Gastroesophageal sphincter (tissue), 4 donors: ENCODE measurements at places on chromosomes 1 and 21.
A peak's percentile ranks its signal among the peaks of the same experiment; 100 is the strongest.

DNA sequence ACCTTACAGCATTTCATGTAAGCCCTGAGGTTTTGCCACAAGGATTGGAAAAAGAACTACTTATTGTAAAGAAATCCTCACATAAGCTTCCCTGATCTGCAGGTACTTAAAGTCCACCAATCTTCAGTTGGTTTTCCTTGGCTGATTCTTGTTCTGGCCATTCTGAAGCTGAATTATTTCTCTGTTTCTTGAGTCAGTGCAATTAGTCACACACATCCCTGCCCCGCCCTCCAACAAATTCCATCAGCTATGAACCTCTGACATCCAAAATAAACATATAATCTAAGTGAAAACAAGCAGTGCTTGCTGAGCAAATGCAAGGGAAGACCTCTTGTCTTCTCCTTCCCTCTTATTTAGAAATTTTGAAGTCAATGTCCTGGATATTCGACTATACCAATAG is 8.2 kb upstream of the FNDC7 start:
- no peak for ATAC-seq

DNA sequence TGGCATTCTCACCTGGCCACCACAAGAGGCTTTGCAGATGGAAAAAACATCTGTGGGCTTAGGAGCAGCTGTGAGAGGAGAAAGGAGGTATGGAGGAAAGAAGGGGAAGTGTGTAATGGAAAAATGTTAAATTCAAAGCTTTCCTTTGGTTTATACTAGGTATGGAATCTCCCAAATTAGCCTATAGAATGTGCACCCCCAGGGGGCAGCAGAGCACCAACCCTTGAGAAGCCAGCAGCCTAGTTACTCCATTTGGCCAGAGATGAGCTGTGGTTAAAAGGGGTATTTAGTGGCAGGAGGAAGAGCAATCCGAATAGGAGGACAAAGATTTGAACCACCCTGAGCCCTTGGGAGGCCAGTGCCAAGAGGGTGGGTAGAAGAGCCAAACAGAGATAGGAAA is 97.5 kb upstream of the CTTNBP2NL start:
- no peak for ATAC-seq

DNA sequence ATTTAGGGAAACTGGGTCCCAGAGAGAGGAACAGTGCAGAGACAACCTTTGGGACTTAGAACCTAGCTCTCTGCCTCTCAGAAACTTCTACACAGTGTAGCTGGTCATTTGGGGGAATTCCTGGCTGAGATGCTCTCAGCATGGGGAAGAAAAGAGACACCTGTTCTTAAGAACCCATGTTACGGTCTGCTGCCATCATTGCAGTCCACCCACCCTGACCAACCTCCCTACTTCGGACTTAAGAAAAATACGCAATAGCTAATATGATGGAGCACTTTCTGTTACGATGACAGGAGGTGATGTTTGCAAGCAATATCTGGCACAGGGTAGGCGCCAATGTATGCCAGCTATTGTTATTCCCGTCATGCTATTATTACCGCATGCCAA is 177.9 kb downstream of the IGSF21 start:
- no peak for ATAC-seq

DNA sequence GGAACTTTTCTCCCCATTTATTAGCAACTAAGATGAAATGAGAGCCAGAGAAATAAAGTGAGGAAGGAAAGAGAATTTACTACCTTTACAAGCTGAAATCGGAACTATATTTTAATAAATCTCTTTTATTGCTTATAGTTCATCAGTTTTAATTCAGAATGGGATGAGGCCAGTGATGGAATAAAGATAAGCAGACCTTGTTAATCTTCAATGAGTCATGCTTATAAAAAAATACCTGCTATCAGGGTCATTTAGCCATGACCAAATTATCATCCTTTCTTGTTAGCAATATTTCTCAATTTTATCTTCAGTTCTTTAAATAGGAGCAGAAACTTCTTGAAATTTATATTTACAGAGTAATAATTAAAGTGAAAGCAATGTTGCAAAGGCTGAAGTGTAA is 26.1 kb downstream of the RGS4 start:
- no peak for ATAC-seq

- ATAC-seq: no peak
Observed at GRCh38 chr1:212683357-212683722, 16.3 kb downstream of the BATF3 start.

- peak; percentile 64 for ATAC-seq
Observed at GRCh38 chr1:76868154-76868882, 1.0 kb downstream of the ST6GALNAC5 start.

GRCh38 chr1:12709696-12710095 is 6.2 kb upstream of the AADACL3 start:
- no peak for ATAC-seq

DNA sequence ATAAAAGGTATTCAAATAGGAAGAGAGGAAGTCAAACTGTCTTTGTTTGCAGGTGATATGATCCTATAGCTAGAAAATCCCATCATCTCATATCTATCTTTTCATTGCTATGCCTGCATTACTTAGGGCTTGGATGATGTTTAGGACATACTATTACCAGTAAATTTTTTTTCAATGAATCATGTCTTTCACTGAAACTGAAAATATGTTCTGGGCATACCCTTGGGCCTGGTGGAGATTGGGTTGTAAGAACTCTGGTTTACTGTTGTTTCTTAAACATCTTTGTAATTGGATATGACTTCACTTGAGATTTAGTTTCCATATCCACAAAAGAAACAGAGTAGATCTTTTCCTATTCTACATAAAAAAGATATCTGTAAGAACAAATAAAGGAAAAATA is 502.2 kb upstream of the PRMT6 start:
- no peak for ATAC-seq

GRCh38 chr1:185603158-185603557 is 131.0 kb upstream of the HMCN1 start:
- ATAC-seq: no peak

DNA sequence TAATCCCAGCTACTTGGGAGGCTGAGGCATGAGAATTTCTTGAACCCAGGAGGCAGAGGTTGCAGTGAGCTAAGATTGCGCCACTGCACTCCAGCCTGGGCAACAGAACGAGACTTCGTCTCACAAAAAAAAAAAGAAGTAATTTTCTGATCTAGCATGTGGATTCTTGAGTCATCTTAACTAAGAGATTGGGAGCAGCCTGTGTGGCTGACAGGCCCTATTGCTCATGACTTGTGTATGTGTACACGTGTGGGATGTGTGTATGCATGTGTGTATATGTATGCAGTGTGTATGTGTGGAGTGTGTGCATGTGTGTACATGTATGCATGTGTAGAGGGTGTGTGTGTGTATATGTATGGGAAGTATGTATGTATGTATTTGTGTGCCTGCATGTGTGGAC is 29.5 kb downstream of the DOP1B start:
- ATAC-seq: no peak

DNA sequence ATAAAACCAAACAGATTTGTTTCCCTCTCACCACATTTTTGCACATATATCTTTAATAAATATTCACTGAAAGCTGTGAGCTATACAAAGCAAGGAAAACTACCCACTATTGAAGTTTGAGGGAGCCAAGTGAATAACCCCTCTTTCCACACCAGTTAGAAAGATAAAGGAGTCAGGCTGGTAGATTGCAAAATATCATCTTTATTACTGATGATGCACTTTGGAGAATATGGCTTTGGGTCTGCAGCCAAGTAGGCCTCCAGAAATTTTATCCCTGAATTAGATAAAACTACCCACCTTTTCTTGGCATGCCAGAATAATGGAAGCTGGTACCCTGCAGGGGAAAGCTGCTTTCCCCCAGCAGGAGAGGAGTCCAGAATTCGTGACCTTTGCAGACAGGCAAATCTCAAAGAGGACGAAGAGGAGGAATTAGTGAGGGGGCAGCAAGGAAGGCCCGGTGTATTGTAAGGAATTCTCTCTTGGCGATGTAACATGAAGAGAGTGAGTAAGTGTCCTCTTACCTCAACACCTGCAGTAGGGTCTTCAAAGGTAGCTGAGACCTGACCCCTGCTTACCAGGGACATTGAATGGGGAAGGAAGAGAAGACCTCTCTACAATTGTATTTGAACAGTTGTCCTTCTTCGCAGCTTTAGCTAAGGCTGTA is 84.7 kb downstream of the LRRC8D start:
- ATAC-seq: no peak

DNA sequence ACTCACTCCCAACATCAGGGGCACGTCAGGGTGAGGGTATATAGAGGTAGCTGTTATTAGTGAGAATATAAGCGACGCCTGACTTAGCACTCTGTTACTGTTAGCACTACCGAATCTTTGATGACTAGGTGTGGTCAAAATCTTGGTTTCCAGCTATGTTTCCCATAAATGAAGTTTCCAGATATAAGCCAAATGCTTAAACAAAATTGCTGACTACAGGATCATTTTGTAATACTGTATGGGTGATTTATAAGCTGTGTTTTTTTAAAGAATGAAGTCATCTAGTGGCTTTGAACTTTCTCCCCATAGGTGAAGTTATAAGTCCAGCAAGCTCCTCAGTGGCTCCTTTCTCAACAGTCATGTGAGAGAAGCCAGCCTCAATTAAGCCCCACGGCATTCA is 23.7 kb downstream of the KCNJ15 start:
- ATAC-seq: no peak

- no peak for ATAC-seq
Observed at GRCh38 chr1:246793356-246793896, 69.2 kb downstream of the SCCPDH start.

- no peak for ATAC-seq
Observed at GRCh38 chr1:35844826-35845225, 37.0 kb downstream of the AGO4 start.

- peak; percentile 56 for ATAC-seq
Observed at GRCh38 chr1:201042779-201043461, 19.4 kb upstream of the KIF21B start.

DNA sequence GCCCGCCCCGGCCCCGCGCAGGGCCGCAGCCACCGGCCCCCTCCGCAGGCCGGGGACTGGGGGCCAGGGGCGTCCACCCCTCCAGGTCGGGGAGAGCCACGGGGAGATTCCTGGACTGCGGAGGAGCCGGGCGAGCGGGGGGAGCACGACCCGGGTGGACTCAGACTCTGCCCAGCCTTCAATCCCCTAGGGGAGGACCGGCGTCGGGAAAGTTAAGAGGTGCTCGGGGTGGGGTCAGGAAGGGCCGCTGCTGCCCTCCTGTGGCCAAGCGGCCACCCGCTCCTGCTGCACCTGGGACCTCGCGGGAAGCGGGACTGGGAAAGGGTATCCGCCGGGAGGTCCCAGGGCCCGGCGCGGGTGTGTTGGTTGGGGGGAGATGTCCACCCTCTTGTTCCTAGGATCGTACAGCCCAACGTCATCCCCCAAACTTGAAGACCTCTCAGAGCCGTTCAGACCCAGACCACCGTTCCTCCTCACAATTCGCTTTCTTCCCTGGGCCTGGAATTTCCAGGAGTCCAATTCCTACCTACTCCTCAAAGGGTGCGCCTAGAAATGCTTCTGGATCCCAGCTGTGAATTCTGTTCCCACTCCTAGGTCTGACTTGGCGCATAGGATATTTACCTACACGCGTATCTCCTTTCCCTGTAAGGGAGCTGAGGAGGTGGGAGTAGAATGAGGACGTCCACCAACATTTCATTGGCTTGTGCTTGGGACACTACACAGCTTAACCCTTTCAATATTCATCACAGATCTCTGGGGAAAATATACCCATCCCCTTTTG is 484 bp upstream of the RHOC start:
- ATAC-seq: peak; percentile 85

GRCh38 chr1:221292652-221293051 is 413.4 kb downstream of the HLX start:
- no peak for ATAC-seq

DNA sequence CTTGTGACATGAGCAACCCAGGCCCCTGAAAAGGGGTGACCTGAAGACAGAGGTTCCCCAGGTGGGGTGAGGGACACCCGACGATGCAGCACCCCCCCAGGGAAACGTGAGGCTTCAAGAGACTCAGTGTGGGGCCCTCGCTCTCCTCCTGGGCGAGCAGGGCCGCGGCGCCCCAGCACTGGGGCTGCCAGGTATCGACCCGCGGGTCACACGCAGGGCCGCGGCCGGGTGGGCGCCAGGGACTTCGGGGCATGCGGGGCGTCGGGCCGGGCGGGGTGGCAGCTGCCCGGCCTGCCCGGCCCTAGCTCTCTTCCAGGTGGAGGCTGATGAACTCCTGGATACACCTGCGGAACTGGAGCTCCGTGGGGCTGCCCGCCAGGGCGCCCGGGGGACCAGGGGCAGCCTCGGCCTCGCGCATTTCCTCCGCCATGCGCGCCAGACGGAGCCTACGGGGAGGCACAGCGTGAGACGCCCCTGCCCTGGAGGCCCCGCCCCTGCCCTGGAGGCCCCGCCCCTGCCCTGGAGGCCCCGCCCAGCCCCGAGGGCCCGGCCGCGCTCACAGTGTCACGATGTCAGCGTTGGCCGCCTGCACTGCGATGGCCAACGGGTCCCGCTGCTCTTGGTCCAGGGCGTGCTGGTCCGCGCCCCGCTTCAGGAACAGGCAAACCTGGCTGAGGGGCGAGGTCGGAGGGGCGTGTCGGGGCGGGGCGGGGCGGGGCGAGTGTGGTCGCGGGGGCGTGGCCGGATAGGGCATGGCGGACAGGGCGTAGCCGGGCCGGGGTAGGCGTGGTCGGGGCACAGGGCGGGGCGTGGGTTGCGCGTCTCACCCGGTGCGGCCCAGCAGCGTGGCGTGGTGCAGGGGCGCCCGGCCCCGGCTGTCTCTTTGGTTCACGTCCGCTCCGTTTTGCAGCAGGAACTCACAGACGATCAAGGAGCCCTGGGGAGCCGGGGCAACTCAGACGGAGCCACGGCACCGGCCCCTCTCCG is 13.3 kb downstream of the SCNN1D start:
- peak; percentile 6 for ATAC-seq

- no peak for ATAC-seq
Observed at GRCh38 chr21:23452384-23453083, 2154.7 kb downstream of the MRPL39 start.

GRCh38 chr1:163565166-163565565 is 243.4 kb downstream of the NUF2 start:
- no peak for ATAC-seq

GRCh38 chr1:94316183-94316582 is 78.8 kb upstream of the ARHGAP29 start:
- ATAC-seq: no peak

GRCh38 chr1:196309386-196309785 is 298.9 kb downstream of the KCNT2 start:
- no peak for ATAC-seq

GRCh38 chr1:152048416-152049009 is 11.7 kb upstream of the S100A11 start:
- ATAC-seq: peak; percentile 24

DNA sequence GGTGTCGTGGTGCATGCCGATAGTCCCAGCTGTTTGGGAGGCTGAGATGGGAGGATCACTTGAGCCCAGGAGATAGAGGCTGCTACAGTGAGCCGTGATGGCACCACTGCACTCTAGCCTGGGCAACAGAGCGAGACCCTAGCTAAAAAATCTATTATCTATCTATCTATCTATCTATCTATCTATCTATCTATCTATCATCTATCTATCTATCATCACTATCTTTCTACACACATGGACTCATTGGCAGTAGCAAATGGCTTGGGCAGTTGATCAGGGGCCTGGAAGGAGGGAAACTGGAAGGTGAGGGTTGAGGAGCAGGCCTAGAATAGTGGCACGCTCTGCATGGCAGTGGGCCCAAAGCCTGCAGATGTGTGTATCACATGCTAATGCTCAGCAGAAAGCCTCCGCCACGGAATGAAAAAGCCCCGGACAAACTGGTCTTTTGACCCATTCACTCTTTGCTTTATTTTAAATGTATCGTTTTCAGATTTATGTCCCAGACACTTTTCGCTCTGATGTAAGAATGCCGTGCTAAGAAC is 7.3 kb upstream of the HUNK start:
- no peak for ATAC-seq

GRCh38 chr21:35072960-35073359 is 23.9 kb upstream of the RUNX1 start:
- ATAC-seq: peak; percentile 43
